Renal cortex interstitium (tissue), 15 donors: ENCODE measurements at places on chromosomes 3 and 15.

DNA sequence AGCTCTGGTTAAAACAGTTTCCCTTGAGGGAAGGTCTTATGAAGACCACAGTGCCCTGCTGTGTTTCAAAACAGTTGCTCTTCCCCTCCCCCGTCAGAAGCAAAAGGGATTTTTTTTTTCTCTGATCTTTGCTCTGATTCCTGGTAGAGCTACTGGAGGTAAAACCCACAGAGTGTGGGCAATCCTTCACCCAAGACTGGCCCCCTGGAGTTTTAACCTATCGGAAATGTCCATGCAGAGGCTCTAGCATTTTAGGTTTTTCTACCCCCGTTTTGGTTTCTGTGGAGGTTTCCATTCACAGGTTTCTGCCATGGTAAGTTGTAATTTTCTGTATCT lies 27.7 kb downstream of the GRM2 start:
- DNase-seq, result no peak

DNA sequence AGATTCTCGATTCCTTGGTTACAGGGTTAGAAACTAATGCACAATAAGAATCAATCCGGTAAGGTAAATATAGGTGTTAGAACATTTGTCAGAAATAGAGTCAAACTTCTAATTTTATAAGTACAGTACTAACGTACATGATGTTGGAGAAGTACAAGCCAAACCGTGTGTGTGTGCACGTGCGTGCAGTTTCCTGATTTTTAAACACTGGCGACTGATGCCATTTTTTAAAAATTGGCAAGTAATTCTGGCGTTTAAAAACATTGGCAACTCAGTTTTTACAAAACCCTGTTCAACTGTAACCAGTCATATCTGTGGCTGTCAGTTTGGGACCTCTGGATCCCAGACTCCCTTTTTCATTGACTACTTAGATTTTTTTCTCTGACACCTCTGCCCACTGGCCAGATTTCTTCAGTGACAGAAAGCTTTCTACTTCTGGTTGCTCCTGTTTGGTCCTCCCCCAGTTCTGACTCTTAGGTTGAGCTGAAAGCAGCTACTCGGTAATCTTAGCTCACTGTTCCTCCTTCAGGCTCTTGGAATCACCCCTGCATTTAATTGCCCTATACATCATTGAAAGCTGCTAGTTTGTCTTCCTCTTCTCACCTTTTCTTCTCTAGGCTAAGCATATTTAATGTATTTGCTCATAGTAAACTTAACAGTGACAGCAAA lies 843 bp downstream of the ATG7 start:
- DNase-seq, result no peak

DNA sequence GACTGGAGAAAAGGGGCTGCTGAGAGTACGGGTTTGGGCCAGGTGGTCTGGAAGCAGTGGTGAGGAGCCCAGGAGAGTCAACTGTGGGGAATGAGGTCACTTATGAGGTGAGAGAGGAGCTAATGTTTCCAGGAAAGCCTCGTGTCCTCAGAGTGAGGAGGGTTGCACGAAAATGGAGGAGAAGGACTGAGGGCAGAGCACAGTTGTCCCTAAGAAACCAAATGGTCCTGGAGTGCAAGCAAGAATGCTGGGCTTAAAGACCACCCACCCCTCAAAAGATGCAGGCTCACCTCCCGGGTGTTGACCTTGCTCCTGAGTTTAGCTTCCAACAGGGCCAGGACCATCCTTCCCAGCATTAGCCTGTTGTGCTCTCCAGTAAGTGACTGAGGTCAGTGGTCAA lies 133.2 kb downstream of the PDE8A start:
- DNase-seq, result no peak

DNA sequence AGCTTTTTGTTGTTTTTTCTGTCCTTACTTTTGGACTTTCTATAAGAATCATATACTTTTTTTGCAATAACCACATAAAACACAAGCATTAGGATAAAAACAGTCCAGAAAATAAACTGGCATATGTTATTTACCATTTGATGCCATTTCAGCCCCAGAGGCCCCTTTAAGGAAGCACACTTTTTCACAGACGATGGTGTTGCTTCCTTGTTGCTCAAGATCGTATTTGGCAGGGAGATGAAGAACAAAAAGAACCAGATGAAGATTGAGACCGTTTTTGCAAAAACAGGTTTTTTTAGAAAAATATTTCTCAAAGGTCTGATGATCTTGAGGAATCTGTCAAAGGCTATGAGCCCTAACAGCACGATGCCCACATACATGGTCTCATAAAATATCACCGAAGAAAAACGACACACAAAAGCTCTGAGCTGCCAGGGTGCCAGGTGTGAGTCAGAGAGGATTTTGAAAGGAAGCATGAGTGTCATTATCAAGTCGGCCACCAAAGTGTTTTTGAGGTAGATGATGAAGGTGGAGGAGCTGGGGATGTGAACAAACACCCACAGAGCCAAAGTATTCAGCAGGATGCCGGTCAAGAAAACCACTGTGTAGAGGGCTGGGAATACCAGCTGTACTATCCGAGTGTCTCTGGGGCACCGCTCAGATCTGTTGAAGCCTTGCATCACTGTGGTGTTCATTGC lies 902 bp downstream of the P2RY13 start:
- DNase-seq, result no peak

GRCh38 chr15:70636540-70637165 lies 126.7 kb downstream of the UACA start:
- DNase-seq, result no peak

DNA sequence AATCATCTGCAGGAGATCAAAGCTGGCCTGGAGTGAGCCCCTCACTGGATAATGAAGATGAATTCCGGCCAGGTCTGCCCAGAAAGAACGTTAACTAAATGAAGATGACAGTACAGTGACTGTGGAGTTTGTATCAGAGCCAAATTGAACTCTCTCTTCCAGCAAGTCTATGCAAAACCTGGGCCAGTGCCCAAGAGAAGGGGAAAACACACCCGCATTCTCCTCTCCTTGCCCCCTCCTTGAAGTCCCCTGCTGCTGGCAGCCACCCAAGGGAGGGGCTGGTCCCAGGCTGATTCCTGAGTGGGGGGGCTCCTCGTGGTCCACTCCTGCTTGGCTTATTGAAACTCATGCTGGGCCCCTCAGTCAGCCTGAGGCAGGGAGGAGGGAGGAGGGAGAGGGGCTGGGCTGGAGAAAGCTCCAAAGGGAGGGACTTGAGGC lies 155.7 kb downstream of the RAB11A start:
- no peak for DNase-seq

DNA sequence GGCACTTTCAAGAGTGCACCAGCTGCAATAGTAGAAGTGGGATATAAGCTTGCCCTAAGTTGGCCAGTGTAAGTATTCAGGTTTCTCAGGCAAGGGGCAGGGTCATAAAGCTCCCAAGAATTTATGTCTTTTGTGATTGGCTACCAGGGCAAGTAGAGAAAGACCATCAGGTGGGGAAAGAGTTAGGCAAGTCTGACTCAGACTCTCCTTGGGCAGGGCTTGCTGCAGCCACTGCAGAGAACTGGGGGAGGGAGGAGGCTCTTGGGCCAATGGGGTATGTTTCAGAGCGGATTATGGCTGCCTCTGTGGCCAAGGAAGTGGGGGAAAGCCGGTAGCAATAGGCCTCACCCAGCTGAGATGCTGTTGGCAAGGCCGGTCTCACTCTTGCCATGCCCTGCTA lies 44.6 kb upstream of the SLC25A36 start:
- no peak for DNase-seq

- no peak for DNase-seq
Observed at GRCh38 chr3:24905266-24905665, 410.6 kb upstream of the THRB start.

- DNase-seq, result no peak
Observed at GRCh38 chr3:41489231-41489630, 289.9 kb downstream of the CTNNB1 start.

DNA sequence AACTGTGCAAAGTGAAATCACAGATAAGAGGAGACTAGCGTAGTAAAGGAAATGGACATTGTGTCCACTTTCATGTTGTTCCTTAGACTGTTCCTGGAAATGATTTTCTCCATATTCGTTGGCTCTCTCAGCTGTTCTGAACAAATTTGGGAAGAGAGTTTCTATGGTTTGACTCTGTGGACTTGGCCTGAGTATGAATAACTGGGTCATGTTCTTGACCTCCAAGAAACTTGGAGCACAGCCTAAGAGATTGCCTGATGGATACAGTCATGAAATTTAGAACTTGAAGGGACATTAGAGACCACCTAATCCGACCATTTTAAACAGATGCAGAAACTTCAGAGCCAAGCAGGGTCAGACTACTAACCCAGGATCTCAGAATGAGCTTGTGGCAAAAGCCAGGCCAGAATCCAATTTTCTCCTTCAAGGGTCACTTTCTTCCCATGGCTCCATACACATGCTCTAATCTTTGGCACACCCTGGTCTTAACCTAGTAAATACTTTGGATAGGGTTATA lies 430.4 kb downstream of the RBMS3 start:
- DNase-seq, result no peak

- no peak for DNase-seq
Observed at GRCh38 chr15:96553006-96553405, 222.5 kb downstream of the NR2F2 start.

DNA sequence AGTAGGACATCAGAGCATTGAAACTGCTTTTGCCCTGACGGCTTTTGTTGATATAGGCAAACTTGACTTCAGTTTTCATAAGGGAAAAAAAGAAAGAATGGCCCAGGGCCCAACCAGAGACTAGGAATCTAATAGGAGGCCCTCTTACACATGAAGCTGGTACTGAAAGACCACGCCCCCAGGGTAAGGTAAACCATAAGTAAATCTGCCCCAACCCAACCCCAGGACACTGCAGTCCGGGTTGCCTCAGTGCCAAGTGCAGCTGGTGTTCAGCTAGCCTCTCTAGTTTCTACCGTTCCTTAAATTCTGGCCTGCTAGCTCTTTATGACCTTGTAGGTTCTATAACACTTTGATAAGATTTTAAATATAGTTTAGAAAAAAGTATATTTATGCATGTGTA lies 136.7 kb downstream of the AQP9 start:
- DNase-seq, result no peak

DNA sequence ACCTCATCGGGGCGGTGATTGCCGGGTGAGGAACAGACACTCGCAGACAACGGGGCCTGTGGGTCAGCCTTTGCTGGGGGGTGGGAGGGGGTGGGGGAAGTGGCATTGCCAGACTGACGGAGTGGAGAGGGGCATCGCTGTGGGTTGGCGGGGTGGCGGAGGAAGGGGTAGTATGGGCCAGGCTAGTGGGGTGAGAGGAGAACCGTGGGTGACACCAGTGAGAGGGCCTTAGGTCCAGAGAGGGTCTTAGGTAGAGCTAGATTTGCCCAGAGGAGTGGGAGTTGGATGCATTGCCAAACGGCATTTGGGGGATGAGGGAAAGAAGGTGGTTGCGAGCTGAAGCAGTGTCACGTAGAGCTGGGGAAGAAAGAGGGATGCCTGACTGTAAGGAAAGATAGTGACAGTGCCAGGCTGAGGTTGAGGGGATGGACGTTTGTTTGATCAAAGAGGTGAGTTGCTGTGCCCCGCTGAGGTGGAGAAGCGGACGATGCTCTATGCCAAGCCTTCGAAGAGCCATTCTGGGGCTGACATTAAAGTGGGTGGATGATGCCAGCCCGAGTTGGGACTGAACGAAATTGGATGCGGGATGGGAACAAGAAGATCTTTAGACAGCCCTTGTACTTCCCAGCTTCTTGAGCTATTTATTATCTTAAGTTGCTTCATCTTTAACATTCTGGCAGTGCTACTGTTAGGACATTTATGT lies 572 bp downstream of the DNAJB11 start:
- no peak for DNase-seq

- DNase-seq, result no peak
Observed at GRCh38 chr3:133014325-133014724, 23.9 kb upstream of the TMEM108 start.

DNA sequence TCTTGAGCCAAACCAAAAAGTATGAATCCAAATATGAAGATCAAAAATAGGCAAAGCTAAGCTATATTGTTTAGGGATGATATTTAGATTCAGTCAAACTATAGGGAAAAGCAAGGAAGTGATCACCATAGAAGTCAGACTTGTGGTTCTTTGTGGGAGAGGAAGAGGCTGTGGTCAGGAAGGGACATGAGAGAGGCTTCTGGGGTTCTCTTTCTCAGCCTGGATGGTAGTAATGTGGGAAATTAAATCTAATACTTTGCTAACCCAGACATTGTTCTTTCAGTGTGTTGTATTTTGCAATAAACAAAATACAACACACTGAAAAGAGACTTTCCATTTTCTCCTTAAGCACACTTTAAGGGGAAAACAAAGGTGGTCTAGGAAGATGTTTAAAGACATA lies 3.1 kb downstream of the CX3CR1 start:
- DNase-seq, result no peak

DNA sequence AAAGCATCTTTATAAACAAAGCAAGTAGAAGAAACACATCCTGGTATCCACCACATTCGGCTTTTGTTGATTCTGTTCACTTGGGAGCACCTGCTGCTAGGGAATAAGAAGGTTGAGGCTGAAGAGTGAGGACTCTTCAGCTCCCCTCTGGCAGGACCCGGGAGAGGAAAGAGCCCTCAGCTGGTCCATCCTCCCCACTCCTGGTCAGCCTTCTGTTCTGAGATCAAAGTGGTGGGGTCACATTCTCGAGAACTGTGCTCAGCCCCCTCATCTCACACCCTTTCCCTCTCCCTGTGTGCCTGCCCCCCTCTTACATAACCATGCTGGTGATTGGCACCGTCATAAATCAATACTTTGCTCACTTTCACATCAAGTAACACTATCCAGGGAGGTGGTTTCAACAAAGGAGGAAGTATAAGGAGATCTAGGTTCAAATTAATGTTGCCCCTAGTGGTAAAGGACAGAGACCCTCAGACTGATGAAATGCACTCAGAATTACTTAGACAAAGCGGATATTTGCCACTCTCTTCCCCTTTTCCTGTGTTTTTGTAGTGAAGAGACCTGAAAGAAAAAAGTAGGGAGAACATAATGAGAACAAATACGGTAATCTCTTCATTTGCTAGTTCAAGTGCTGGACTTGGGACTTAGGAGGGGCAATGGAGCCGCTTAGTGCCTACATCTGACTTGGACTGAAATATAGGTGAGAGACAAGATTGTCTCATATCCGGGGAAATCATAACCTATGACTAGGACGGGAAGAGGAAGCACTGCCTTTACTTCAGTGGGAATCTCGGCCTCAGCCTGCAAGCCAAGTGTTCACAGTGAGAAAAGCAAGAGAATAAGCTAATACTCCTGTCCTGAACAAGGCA lies at the start of gene NR1I2:
Gene NR1I2 (plus strand): TSS at position 772 of the 869 bp plus-strand sequence.
- DNase-seq, result no peak

DNA sequence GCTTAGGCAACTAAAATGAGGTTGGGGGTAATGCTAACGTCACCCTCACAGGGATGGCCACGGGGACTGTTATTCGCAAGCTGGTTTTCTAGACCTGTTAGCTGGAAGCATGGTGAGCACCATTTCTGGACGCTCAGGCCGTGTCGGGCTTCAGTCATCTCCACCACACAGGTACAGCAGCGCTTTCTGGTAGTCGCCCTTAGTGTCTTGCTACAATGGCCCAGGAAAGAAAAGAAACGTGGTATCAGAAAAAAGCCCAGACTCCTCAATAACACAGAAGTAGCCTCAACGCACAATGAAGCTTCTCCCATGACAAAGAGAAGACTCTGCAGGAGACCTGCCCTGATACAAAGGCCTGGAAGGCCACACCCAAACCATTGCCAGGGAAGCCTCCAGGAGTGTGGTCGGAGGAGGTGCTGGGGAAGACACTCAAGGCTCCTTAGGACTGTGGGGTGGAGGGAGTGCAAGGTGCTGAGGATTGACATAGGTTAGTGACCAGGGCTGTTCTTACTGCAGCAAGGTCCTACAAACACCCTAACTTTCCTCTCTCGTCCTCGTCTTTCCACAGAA lies 50.2 kb downstream of the ANXA2 start:
- no peak for DNase-seq

- no peak for DNase-seq
Observed at GRCh38 chr3:184611607-184612281, 50.2 kb downstream of the EPHB3 start.
